ENCODE measurements at places on chromosomes 6 and 20.
A peak's percentile ranks its signal among the peaks of the same experiment; 100 is the strongest.

DNA sequence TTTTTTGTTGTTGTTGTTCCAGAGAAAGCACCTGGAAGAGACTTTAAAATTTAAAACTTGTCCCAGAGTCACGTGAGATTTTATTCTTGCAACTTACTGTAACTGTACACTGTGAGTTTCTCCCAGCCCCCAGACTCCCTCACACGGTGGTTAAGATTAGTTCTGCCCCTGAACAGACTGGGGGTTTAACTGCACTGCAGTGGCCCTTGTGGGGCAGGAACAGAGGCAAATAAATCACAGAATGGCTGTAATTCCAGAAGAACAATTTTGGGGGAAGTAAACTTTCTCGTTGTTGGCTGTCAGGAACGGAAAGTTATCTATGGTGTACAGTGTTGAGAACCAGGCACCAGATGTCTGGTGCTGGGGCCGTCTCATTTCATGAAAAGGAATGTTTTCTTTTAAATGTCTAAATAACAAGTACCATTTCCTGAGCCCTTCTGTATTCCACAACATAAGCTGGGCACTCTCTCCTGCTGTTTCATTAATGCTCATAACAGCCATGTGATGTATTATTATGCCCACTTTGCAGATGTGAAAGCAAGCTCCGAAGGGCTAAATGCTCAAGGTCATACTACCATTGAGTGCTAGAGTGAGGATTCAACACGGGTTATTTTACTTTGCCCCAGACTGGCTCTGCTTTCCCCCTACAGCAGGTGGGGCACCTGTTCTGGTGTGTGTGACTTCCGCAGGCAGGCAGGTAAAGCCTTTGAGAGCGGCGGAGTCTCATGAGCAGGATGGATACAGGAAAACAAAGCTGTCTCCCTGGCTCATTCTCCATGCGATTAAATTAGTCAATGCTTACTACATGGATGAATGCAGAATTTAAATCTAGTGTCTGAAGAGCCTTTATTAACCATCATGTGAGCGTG, 30.5 kb downstream of the CNKSR3 start:
- no peak for DNase-seq

DNA sequence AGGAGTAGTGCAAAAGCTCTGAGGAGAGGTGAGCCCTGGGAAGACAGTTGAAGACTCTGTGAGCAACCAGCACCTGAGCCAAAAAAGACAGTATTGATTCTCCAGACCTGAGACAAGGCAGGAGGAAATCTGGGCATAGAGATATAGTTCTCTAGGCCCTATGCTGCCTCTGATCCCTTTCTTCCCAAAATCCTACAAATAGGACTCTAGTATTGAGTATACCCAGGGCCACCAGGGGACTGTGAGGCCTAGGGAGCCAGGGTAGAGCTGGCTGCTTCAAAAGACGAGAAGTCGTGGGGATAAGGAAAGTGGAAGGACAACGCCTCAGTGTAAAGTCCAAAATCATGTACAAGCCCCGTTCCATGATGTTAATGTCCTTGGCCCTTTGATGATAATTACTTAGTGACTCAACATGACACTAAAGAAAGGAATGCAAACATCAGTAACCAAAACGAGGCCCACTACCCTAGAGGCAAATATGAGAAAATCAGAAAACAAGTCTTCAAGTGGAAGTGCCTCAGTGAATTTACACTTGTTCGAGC, 197.3 kb upstream of the PROKR2 start:
- DNase-seq: no peak

GRCh38 chr6:139175389-139175948, 40.6 kb downstream of the HECA start:
- DNase-seq: no peak

DNA sequence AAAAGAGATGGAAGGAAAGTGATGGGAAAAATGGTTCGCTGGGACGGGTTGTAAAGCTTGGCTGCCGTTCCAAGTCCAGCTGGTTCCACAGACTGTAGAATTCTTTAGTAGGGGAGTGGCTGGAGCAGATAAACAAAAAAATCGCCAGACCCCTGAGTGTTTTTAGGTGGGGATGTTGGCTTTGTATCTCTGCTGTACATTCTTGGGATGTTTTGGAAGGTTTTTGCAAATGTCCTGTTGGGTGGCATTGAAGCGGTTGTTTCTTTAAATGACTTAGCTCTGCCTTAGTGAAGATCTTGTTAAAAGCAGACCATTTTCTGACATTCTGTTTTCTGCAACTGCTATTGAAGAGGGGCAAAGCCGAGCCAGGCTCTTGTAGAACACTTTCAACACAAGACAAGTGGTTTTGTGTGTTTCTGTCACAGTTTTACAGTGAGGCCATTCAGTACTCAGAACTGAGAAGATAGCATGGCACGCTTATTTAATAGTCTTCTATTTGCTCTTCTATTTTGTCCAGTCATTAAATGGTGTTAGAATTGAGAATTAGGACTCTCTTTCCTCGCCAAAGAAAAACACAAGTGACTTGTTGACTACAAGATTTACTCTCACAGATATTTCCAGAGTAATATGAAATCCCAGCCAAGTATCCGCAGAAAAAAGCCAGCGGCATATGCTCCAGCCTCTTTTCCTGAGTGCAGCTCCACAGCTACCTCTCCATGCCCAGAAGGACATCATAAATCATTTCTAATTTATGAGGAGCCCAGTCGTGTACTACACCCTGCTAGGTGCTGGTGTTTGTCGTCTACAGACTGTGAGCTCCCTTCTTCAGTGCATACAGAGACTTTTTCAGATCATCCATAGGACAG, 65.8 kb downstream of the PHACTR2 start:
- DNase-seq: no peak

GRCh38 chr6:43657221-43657802, 12.5 kb downstream of the RSPH9 start:
- DNase-seq: no peak

DNA sequence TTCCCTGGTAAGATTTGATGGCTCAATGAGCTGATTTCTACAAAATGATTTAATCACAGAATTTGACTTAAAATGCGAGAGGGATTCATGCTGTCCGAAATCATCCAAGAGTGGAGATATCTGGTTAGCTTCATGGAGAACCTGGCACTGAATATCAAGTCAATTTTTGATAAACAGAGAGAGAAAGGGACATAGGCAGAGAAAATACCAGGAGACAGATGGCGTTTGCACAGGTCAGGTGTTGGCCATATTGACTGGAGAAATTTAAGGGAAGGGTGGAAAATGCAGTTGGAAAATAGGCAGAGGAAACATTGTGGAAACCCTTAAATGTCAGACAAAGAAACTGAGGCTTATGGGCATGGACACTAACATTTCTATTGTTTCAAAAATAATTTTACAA, 47.0 kb downstream of the BCAS1 start:
- no peak for DNase-seq

DNA sequence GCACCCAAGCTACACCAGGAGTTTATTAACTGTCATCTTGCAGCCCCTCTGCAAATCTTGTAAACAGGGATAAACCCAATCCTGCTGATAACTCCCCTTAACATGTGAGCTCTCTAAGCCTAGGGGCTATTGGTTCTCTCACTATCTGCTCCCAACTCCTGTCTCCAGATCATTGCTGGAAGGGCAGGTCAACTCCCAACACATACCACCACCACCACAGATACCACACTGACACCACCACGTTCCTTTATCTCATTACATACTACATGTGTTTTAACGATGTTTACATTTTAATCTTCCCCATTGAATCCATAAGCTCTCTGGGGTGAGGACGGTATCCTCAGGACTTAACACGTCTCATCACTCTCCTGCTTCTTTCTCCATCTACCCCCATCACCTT, 51.8 kb downstream of the SIM1 start:
- no peak for DNase-seq

DNA sequence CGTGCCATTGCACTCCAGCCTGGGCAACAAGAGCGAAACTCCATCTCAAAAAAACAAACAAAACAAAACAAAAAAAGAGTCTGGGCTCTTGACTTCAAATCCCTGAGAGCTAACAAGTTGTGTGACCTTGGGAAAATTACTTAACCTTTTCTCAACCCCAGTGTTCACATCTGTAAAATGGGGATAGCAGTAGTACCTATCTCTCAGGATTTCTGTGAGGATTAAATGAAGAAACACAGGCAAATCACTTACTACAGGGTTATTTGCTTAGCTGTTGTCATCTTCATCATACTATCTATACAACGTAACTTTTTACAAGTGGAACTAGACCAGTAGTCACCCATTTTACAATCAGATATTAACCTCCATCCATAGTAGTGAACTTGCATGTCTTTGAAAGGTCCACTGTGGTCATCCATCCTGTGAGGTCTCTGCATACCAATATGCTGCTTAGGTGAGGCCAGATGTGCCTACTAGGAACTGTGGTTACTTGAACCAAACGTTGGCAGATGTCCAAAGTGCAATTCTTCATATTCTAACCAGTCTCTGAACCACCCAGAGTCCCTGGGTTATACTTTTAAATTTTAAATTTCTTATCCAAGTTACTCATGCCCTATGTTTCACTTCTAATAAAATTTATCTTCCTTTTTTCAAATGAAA, 128.9 kb upstream of the BEND3 start:
- no peak for DNase-seq

DNA sequence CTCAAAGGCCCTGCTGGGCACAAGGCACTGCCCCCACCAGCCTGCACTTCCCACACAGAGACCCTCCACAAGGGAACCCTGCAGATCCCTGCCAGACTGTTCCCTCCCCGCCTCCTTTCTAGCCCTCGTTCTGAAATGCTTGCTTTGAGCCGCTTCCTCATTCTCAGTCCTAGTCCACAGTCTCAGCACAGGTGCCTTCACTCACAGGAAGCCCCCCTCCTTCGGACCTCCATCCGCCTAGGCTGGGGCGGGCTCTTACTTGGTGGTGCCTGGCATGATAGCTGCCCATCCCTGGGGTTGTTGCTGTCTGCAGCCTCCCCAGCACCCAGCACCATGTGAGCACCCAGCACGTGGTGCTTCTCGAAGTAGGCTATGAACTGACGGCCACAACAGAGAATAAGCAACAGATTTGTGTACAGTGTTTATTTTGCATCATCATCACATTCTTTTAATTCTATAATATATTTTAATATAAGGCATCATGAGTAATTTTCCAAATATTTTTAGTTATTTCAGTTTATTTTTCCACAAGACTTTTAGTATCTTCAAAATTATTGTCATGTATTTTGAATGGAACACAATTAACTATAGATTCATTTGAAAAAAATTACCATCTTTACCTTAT, 12.3 kb downstream of the CST5 start:
- no peak for DNase-seq

- DNase-seq: no peak
Observed at GRCh38 chr6:133964052-133964451, 11.0 kb downstream of the TBPL1 start.

DNA sequence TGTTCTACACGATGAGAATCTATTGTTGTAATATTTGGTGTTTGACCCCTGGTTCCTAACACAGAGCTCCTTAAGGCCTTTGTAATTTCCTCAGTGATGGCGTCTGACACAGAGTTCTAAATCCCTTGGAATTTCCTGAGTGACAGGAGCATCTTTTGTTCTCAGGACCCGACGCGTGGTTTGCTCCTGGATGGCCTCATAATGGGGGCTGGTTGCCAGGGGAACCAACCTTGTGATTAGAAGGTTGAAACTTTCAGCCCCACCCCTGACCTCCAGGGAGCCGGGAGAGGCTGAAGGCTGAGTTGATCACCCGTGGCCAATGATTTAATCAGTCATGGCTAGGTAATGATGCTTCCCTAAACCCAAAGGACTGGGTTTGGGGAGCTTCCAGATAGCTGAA, 20.5 kb upstream of the ZNF133 start:
- no peak for DNase-seq

GRCh38 chr6:153590411-153590810, 448.6 kb upstream of the OPRM1 start:
- no peak for DNase-seq

DNA sequence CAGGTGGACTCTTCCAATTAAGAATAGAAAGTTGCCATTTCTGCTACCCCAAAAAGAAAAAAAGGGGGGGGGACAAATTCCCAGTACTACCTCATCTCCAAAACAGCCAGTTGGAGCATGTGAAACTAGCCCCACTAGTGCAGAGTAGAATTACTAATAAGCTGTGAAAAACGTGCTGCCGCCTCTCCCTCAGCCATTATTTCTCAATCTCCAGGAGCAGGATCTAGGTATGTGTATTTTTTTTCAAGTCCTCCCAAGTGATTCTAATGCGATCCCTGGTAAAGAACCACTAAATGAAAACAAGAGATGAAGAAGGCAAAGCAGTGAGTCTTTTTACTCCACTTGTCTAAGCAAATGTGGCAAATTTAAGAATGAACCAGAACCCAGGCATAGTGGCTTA, 154.5 kb upstream of the SHLD1 start:
- no peak for DNase-seq

GRCh38 chr6:11366183-11366933, 133.9 kb upstream of the NEDD9 start:
- DNase-seq: peak; percentile 18

DNA sequence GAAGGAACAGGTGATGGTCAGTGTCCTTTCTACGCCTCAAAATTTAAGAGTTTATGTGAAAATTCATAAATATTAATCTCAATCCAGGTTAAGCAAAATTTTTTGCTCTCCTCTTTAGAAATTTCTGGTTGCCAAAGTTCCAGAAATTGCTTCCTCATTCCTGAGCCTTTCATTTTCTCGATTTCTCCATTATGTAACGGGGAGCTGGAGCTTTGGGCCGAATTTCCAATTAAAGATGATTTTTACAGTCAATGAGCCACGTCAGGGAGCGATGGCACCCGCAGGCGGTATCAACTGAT, 35.8 kb upstream of the PRND start:
- DNase-seq: no peak

GRCh38 chr6:151704383-151704782, 103.1 kb upstream of the ESR1 start:
- DNase-seq: no peak

DNA sequence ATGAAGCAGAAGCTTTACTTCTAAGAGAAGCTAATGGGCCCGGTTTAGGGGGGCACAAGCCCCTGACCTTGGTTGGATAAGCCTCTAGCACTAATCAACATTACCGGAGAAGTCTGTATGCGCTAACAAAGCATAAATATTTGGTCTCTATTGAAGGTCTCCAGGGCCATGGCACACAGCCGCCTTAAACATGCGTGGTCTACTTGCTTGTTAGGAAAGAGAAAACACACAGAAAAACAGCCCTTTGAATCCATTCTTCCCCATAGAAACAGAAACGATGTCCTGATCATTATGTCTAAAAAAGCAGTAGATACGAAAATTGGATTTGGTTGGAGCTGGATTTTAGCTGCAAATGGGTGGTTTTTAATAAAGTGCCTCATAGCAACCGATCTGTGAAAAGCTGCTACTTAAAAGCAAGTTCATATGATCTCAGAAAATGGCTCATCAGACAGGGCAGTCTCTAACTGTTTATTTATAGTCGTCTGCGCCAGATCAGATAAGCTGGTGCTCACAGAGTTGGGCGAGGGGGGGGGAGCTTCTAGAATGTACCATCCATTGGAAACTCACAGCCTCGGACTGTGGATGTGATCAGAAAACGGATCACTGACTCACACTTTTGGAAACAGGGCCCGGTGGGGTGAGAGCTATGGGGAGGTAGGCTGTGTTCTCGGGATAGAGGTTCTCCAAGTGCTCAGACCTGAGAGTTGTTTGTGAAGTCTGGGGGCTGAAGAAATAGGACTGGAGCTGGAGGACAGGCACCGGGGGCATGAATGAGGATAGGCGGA, 35.3 kb upstream of the APCDD1L start:
- DNase-seq: no peak

GRCh38 chr6:31393932-31394331, 9.5 kb upstream of the MICA start:
- no peak for DNase-seq

GRCh38 chr6:167341665-167342655, 17.1 kb downstream of the TTLL2 start:
- DNase-seq: no peak

- no peak for DNase-seq
Observed at GRCh38 chr6:29627755-29628418, 5.1 kb downstream of the GABBR1 start.
